ENCODE measurements at places on chromosomes 4 and X.

DNA sequence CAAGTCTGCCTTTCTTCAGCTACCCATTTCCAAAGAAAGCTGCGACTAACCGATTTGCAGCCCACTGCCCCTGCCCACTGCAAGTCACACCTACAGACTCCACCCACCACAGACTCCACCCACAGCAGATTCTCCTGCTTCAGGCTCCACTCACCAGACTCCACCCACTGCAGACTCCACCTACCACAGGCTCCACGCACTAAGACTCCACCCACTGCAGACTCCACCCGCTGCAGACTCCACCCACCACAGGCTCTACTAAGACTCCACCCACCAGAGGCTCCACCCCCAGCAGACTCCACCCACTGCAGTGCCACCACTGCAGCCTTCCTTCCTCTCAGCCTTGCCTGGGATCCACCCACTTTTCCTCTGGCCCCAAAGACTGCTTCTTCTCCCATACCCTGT lies 41.3 kb downstream of the ABLIM2 start:
- no peak for DNase-seq

- DNase-seq: no peak
Observed at GRCh38 chr4:158962393-158962792, 140.5 kb upstream of the RAPGEF2 start.

DNA sequence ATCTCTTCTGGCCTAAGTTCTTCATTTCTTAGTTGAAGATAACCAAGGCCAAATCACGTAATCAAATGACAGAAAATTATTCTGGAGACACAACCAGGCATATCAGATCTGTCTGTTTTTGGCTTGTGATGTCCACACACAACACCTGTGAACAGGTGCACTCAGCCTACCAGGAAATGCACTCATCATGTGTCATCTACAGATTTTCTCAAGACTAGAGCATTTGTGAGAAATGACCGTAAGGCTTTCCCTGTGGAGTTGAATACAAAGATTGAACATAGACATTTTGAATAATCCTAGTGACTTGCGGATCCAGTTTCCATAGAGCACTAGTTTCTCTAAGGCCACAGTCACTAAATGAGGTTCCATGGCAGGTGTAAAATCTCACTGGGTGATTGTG lies 26.7 kb upstream of the CXCL8 start:
- DNase-seq: no peak

DNA sequence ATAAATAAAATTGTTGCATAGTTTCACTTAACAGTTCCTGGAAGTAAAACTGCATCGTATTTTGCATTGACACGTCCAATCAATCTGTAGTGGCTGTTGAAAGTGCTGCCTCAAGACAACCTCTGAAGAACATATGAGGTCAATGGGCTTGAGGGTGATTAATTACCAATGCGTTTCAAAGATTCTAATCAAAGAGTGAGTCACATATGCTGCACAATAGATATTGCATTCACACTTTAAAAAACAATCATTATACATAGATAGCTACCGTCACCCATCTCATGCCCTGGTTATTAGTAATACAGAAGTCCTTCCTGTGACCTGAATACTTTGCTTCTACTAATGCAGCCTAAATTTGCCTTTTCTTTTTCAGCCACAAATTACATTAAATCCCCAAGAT lies 743.3 kb upstream of the SLIT2 start:
- DNase-seq: no peak

DNA sequence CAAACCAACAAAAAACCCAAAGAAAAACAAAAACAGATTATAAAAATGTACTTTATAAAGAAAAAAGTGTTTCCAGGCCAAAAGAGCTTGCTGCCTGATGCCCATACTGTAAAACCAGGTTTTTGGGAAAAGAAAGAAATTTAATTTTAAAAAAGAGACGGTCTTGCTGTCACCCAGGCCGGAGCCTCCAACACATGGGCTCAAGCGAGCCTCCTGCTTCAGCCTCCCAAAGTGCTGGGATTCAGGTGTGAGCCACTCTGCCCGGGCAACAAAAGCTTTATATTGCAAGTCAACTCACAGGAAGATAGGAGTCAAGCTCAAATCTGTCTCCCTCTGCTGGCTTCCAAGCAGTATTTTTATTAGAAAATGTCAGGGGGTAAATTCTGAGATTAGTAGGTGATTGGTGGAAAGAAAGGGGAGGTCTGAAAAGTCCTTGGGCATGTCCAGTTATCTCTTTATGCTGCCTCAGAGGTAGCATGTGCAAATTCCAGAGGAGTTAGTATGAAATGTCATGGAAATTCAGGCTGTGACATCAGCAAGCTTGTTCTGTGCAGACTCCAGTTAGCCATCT lies 39.4 kb downstream of the MGST2 start:
- DNase-seq: no peak

DNA sequence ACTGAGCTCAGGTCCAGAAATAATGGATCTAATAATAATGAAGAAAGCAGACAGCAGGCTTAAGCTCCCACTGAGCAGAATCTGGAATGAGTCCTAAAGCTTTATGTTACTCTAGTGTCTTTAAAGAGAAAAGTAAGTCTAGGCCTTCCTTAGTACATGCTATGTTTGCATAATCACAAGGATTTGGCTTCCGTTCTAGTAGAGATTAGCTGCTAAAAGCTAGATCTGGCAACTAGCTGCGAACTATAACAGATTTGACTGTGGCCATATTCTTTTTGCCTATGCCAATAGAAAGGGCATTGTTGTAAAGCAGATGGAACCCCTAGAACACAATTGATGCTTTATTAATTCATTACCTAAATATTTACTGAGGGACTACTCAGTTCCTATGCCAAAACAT lies 19.0 kb downstream of the COX7B2 start:
- no peak for DNase-seq

DNA sequence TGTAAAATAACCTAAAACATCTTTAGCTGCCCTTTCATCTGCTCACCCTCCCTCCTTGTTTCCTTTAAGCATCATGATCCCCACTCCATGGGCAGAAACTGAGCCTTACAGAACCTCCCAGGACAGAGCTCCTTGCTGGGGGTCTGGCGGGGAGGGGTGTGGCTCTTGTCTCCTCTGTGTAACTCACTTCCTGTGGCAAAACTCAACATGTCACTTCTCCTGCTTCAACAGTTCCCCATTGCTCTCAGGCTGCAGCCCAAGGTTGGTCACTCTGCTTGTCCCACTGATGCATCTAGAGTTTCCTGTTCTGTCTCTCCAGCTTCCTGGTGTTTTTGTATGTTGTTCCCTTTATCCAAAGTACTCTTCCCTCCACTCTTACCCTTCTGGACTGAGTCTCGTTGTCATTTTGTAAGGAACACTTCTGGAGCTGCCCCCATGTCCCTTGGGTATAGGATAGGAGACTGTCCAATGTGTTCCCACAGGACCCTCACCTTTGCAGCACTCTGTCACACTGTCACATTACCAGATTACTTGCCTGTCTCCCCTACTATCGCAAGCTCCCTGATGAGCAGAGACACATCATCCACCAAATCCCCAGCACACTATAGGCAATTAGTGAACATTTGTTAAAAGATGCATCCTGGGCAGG lies 19.6 kb downstream of the TMEM31 start:
- no peak for DNase-seq

DNA sequence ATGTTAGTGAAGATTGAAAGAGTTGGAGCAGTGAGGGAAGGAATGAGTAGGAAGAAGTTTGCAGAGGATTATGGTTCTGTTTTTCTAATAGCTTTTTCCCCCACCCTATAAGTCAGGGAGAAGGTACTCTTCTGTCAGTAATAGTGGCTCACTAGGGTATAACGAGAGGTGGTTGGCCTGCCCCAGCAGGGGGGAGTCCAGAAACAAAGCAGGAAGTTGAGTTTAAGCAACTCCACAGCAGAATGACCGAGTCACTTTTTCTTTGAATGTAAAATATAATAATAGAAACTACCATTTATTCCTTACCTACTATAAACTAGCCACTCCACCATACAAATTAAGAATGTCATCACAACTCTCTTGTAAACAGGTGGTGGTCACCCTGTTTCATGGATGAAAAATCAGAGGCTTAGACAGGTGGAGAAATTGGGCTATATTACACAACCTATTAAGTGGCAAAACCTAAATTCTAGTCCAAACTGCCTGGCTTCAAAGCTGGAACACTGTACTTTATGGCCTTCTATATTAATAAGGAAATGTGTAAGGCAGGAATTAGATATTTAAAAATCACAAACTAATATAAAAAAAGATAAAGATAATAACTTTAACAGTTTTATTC lies 21.9 kb downstream of the AP1AR start:
- no peak for DNase-seq

- no peak for DNase-seq
Observed at GRCh38 chr4:6532658-6533057, 42.3 kb upstream of the MAN2B2 start.

DNA sequence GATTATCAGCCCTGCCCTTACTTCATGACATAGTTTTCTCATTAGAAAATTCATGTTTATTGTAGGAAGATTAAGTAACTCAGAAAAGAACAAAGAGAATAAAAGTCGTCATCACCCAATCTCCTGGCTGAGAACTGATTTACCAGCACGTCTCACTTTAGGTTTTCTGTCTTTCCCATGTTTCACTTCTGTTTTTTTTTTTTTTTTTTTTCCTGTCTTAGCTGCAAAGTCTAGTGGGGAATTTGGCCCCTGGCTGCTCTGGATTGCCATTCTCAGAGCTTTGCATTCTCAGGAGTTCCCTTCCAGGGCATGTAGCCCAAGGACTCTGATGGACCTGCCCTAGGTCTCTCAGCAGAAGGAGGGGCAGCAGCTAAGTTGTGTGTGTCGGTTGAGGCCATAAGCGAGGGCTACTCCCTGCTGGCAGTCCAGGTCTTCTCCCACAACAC lies 57.8 kb downstream of the TMEM131L start:
- DNase-seq: no peak

DNA sequence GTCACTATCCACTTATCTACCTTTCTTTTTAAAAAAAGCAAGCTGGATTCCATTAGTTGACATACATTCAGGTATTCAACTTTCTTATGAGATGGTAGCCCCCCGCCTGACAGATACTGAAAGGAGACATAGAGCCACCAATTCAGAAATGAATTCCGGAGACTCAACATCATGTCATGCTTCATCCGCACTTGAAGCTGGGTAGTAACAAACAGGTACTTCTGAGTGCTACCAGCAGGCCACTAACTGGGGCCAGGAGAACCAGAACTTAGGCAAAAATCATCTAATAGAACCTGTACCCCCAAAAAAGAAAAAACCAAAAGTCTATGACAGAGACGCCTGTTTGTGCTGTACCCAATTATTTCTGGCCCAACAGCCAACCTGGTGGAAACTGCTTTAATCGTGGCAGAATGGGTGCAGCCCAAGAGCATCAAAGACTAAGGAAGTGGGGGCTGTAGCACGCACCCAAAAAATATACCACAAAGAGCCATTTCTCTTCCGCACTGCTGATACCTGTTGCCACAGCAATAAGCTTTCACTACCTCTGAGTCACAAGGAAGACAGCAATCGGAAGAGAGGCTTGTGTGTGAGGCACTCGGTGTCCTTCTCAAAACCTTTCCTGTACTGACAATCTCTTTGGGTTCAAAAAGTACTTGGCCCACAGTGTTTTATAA lies 84.8 kb downstream of the AFAP1 start:
- DNase-seq: no peak

GRCh38 chr4:42716996-42717395 lies 60.1 kb upstream of the ATP8A1 start:
- DNase-seq: no peak

DNA sequence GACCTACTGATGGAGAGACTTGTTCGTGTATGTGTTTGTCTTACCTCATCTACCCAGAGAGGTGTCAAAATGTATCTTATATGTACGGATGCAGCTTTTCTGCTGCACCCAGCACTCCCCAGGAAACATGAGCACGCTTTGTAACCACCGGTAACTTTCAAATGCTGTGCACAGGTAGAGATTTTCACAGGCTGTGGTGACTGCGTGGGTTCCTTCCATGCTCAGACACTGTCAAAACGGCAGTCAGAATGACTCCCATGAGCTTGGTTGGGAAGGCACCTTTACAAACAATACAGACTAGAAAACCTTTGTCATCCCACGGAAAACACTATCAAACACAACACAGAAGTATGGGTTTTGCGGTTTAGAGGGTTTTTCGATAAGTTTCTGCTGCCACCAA lies 28.2 kb downstream of the F11 start:
- no peak for DNase-seq

- no peak for DNase-seq
Observed at GRCh38 chr4:173682609-173683008, 152.6 kb upstream of the HAND2 start.

DNA sequence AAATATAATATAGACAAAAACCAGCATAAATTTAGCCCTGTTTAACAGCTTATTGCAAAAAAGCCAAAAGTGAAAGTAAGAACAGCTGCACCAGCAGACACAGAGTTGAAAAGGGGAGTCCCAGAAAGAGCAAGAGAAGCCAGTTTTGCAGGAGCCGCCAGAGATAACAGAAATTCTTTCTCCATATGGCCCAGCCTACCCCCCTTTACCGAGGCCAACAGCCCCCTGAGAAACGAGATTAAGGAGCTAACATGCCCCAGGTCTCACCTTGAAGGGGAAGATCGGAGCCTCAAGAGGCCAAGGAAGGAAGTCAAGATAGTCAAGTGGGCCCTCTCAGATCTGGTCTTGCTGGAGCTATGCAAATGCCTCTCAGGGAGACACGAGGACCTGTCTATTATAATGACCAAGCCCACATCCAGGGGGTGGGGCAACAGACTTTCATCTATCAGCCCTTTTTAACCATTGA lies 4.8 kb downstream of the ACOX3 start:
- DNase-seq: no peak

- no peak for DNase-seq
Observed at GRCh38 chr4:140790171-140790570, 34.0 kb upstream of the TBC1D9 start.

- DNase-seq: no peak
Observed at GRCh38 chrX:136658151-136658550, 10.2 kb downstream of the CD40LG start.

DNA sequence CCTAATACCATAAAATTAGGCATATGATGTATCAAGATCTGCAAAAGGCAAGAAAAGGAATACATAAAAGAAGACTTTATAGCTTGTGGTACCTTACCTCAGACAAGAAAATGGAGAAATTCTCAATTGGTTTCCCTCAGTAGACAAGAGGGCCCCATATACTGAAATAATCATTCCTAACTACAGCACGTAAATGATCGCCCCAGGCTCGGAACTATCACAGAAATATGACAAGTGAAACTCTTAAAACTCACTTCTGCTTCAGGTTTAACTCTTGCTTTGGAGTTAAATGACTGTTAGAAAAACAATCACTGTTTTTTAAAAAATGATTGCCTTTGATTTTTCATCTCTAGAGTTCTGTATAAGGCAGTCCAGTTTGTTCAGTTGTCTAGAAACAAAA lies 38.6 kb upstream of the NAP1L5 start:
- no peak for DNase-seq

DNA sequence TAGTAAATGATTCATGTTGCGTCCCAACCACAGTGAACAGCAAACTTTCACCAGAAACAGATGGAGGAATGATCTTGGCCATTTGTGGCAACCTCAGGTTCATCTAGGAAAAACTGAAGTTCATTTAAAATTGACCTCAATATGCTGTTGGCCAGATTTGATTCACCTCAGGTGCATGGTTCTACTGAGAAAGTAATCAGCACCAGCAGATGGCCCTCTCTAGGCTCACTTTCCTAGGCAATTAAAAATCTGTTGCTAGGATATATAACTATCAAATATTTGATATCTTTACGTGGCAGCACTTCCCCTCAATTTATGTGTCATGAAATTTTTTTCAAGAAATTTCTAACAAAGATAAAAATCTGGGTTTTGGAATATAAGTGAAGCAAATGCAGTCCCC lies 344.7 kb downstream of the GALNTL6 start:
- no peak for DNase-seq

All from ascending aorta (tissue), 2 donors.